Stimulated activated CD4-positive, alpha-beta T cell treated with anti-CD3 and anti-CD28 coated beads, Interleukin-1b, Interleukin-23, amount 100 ng/mL, for 1 hour (primary cell): ENCODE measurements at places on chromosomes 16 and 17.

GRCh38 chr17:82745524-82745923, 6.3 kb upstream of the TBCD start:
- no peak for DNase-seq

GRCh38 chr17:51443646-51444045, 183.3 kb downstream of the UTP18 start:
- no peak for DNase-seq

- no peak for DNase-seq
Measured at GRCh38 chr17:39095309-39095686, 56.1 kb downstream of the PLXDC1 start.

DNA sequence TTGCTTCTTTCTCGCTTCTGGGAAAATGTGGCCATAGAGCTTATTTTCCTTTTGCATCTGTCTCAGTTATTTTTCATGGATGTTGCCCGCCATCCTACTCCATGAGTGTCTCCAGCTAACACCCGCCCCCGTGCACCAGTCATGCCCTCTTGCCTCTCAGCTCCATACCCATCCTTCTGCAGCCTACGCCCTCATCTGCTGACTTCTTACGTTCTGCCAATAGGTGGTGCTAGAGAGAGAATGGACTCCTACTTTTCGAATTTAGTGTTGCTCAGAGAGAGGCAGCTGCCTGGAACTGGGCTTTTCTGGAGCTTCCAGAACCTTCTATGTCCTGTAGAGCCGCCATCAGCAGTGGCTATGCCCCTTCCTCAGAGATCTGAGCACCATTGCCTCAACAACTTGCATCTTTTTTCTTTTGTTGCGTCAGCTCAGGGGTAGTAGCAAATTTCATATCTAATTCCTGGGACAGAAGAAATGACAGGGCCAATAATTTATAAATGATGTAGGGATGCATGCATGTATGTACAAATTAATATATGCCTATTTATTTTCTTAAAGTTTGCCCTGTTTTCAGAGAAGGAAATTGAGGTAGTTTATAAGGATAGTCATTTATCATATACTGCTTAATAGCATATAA, 119.7 kb upstream of the MYOCD start:
- no peak for DNase-seq

- no peak for DNase-seq
Measured at GRCh38 chr16:67516296-67517154, 12.1 kb upstream of the RIPOR1 start.

GRCh38 chr17:46986366-46986765, 7.3 kb upstream of the RPRML start:
- DNase-seq, result no peak

- no peak for DNase-seq
Measured at GRCh38 chr16:84349862-84350684, 18.3 kb upstream of the ATP2C2 start.

- DNase-seq, result no peak
Measured at GRCh38 chr16:56769677-56770076, 39.7 kb downstream of the NUP93 start.
